ENCODE measurements at places on chromosomes 1 and 21.

- no peak for DNase-seq
Observed at GRCh38 chr1:15206418-15207030, 40.5 kb upstream of the FHAD1 start.

DNA sequence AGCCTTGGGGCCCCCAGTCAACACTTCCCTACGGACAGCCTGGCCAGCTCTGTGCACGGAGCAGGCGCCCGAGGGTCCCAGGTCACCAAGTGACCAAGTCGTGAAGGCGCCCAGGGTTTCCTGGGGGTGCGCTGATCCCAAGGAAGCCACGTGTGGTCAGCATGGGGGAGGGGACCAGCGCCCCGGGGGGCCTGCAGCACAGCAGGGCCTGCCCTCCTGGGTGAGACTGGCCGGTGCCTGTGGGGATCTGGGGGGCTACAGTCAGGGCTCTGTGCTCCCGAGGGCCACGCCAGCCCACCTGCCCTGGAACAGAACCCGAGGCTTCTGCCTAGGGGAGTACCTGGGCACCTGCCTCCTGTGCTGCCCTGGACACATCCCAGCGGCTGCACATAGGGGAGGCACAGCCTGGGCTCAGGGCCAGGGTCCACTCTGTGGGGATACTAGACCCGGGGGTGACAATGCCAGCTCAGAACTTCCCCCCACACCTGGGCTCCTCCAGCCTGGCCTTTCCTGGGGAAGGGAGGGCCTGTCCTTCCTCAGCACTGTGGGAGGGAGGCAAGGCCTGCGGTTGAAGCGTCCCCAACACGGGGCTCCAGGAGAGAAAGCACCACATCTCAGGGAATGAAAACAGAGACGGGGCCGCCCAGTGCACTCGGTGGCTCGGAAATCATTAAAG is 6.2 kb upstream of the POFUT2 start:
- no peak for DNase-seq

DNA sequence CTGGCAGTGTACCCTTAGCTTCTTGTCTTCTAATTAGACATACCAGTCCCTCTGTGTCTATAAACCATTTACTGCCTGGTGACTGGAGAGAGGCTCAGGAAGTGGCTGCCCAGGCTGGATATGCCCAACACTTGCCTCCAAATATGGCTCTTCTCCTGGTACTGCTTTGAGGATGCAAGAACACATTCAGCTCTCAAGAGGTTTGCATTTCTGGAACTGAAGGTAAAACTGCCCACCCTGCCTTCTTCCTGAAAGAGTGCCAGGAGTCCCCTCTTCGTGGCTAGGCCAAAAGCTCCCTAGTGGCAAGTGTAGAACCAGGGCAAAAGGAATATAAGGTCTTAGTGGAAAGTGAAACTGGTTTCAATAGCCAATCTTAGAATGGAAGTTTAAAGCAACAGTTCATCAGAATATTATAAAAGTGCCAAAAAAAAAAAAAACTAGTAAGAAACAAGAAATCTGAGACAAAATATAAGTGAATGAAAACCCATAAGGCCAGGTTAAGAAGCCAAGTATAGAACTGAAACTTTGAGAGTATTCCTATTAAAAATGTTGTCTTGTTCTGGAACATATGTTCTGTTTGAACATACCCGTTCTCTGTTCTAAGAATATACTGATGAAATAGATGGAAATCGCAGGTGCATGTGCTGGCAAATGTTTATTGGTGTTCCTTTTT is 77.2 kb upstream of the CTTNBP2NL start:
- no peak for DNase-seq

DNA sequence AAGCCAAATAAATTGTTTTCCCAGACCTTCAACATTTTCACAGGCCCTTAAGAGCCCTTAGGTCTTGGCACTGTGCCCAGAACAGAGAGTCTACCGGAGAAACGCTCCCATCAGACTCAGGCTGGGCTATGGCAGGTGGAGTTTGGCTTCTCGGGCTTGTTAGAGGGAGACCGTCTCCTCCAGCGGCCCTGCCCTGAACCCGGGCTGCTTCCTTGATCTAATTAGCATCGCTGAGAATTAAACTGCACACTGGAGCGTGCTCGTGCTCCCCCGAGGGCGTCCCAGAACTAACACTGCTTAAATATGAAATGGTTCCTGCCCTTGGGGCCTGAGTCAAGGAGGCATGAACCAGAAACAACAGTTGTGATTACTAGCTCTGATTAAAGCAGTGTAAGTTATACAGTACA is 634.4 kb downstream of the MATN1 start:
- DNase-seq = no peak

DNA sequence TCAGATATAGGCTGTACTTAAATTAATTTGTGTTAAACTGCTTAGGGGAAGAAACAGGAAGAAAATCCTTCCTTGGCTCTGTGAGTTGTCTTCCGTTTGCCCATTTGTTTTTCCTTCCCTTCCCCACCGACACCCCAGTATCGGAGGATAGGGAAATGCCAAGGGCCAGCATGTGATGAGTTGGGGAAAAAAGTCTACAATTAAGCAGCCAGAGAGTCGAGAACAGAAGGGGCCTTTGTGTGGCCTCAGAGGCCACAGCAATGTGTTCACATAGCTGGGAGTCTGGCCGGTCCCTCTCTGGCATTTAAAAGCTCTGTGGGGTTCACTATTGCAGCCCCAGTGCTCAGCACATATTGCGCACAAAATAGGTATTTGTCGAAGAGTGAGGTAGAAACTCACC is 489.3 kb downstream of the MATN1 start:
- DNase-seq = no peak

DNA sequence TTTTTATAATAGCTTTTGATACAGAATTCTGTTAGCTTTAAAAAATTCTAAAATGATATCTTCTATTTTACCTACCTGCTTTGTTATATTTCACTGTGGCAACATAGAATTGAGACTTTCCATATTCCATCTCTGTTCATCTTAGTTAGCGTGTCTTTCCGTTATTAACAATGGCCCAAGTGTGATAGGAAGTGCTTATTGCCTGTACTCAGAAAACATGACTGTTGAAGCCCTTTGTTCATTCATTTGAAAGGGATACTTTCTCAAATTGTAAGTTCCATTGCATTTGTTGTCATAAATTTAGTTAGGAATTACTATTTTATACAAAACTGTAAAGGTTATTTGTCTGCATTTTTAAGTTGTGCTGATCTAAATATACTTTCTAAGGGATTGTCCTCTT is 73.1 kb downstream of the LAMC1 start:
- no peak for DNase-seq

DNA sequence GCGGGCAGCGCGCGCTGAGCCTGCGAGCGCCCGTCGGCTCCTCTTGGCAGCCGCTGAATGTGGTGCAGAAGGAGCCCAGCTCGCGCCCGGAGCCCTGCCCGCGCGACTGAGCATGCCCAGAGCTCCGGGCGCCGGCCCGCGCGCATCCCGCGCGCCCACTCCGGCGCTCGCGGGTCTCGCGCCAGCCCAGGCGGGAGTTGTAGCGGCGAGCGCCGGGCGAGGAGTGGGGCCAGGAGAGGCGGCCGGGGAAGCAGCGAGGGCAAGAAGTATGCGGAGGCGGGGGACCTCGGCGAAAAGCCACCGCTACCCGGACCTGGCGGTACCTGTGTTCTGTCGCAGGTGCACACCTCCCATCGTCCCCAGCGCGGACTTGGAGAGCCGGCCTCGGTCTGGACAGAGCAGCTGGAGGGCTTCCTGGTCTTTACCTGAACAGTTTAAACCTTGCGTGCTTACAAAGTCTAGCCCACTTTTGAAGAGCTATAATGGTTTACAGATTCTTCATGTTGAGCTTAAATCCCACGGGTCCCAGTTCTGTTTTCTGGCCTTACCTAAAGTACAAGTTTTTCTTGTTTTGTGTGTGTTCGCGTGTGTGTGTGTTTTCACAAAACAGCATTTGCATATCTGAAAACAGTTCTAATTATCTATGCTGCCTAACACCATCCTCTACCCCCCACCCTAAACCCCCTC is at the start of gene DDAH1:
DDAH1 (minus strand) TSS at position 61 of the 687 bp plus-strand sequence. CDS start 114 bp downstream, outside the sequence.
- no peak for DNase-seq

DNA sequence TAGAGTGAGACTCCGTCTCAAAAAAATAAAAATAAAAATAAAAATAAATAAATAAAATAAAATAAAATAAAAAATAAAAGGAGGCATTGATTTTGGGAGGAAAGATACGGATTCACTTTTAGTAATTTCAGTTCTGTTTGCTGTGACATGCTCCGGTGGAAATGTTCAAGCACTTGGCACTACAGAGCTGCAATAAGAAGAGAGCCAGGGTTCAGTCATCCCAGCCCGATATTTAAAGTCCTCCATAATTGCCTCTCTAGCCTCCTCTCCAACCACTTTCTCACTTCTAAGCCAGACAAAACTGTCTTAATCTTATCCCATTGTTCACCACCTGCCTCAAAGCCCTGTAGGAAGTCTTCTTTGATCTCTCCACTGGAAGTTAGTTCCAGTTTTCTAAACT is 55.0 kb upstream of the MACF1 start:
- DNase-seq = no peak

DNA sequence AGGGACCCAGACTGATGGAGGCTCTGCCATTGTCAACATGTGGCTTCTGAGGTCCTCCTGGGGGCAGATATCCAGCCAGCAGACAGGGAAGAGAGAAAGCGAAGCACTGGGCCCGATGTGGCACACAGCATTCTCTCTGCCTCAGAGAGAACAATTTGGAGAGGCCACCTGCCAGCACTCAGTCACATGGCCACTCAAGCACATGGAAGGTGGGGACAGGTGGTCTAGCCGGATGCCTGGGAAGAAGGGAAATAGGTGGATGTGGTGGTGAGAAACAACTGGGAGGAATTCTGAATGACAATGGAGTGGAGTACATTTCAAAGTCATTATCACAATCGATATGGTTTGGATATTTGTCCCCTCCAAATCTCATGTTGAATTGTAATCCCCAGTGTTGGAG is 109.0 kb downstream of the UBE2U start:
- no peak for DNase-seq

DNA sequence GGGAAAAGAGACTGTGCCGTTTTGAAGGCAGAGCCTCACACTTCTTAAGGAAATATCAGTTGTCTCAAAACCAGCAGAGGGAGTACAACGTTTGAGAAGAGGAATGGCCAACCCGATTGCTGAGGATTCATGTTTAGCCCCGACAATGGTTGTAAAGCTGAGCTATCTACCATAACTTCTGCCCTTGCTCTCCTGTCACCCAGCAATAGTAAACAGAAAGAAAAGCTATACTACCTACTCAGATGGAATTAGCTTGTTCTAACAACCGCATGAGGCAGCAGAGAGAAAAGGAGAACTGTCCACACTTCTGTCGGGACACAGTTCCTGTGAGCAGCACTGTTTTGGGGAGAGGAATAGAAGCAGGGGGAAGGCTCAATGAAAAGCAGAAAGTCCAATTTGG is 91.2 kb downstream of the SLC45A1 start:
- no peak for DNase-seq

DNA sequence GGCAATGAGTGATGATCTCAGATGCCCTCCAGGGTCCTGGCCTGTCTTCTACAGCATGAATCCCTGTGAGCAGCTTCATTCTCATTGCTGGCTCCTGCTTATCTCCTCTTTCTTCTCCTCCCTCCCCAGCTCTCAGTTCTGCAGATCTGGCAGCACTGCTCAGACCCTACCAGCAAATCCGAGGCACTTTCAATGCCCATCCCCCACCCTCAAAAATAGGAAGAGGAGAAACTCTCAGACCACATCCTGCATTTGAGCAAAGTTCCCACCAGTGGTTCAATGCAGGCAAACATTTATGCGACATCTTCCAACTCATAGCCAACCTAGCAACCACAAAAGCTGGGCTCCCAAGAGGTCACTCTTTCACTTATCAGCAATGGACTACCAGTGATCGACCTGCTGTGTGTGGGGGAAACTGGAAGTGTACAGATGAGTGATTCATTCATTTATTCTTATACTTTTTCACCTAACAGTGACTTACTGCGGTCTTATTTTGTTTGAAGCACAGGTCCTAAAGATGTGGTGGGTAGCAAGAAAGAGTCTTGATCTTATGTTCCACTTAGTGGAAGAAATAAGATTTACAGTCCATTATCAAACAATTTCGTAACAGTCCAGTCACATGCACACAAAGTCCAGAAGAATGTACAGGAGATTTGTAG is 5.8 kb upstream of the CHI3L2 start:
- DNase-seq = no peak

- DNase-seq = no peak
Observed at GRCh38 chr1:243580072-243580471, 270.0 kb downstream of the AKT3 start.

DNA sequence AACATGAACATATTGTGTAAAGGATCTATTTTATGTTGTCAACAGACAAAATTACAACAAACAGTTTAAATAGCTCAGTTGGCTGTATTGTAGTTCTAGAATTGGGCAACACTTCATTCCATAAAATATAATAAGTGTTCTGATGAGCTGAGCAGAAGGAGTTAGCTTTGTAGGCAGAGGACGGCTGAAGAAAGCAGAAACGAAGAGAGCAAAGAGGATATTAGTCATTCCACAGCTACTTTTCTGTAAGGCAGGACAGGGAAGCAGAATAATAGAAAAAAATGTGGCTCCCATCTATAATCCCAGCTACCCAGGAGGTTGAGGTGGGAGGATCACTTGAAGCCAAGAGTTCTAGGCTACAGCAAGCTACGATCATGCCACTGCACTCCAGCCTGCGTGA is 20.2 kb upstream of the IVNS1ABP start:
- no peak for DNase-seq

- DNase-seq = peak; percentile 8
Observed at GRCh38 chr1:215056584-215056983, 26.0 kb upstream of the KCNK2 start.

DNA sequence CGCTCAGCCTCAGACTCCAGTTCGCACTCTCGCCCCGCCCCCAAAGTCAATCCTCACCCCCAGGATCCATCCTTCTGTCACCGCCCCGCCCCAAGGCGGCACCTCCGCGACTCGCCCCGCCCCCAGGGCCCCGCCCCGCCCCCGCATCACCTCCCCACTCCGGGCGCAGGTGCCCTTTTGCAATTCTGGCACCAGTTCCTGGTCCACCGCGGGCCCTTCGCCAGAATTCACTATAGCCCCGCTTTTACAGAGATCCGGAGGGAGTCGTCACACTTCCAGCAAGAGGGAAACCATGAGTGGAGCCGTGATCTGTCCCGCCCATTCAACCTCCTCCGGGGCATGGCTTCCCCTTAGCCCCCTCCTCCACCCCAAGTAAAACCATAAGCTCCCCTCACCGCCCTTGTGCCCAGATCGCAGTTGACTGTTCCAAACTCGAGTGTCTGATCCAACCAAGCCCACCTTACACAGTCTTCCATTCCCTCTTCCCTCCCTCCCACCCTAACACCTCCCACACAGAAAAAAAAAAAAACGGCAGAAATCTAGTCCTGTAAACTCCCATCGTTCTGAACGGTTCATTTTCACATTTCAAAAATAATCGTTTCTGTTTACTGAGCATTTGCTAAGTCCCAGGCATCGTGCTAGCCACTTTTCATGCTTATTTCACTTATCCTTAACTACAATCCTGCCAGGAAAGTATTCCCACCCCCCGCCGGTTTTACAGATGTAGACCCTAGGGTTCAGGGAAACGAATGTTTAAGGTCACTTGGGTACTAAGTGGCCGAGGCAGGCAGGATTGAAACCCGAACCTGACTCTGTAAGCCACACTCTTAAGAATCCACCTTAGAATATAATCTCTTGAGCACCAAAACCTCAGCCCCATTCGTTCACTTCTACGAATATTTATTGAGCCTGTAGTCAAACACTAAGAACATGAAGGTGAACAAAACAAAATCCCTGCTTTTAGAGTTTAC is 1.3 kb upstream of the DNAJC16 start:
- no peak for DNase-seq

GRCh38 chr21:16002874-16003466 is 273.2 kb downstream of the USP25 start:
- no peak for DNase-seq

Measured in BJ (cell line).